Stimulated activated CD4-positive, alpha-beta T cell treated with anti-CD3 and anti-CD28 coated beads, TNF-alpha, amount 100 ng/mL, for 24 hours (primary cell): ENCODE measurements at places on chromosomes 7 and 10.

DNA sequence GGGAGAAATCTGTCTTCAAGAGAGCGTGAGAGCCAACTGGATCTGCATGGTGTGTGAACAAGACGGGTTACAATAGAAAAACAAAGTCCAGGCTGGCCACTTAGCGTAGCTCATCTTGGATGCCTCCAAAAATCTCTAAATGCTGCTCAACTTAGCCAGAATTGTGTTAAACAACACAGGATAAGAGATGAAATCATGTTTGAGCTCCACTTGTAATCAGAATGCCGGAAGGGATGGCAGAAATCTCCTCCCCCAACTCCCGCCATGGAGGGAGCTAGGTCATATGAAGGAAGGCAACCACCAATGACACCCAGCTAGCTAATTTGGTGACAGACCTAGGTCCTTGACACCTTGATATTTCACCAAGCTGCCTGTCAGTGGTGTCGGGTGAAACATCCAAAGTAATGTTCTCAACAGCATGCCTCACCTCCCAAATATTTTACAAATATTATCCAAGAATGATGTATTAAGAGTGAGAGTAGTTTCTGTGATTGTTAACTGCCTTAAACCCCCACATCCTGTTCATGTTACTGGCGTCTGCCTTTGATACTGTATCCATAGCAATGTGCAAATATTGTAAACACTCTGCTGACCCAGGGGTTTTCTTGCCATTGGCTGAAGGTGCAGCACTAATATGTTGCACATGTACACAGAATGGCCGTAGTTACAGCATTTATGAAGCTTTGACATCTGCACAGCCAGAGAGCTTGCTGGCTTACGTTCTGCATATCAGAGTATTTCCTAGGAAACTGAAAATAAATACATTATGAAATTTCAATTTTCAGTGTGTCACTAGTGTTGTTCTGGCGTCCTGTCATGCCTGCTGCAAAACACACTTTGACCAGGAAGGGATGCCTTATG lies 25.8 kb downstream of the TMEM254 start:
- no peak for DNase-seq

DNA sequence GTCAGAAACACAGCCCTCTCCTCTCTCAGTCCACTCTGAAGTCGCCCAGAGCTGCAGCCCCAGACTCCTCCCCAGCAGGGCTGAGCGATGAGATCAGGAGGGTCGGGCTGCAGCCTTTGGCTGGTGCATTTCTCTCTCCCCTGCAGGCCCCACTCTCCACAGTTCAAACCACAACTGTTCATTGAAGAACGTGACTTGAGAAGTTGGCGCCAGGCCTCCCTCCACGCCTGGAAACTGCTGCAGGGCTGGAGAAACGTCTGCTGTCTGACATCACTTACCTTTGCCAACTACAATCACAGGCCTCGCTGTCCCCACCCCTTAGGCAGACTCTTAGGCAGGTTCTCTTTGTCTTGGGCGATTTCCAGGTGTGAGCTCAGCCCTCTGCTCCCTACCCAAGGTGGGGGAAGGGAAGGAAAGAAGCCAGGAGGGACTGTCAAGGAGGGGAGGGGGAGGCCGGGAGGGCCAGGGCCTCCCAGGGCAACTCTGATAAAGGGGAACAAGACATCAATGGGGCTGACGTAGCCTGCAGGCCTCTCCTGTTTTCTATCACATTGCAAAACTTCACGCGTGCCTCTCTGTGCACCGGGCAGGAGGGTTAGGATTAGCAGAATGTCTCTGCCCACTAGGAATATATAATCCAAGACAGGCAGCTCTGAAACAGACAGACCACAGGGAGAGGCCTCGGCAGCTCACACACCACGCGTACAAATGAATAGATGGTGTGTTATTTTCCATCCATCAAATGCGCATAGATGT lies 32.7 kb downstream of the CALML5 start:
- DNase-seq = no peak

DNA sequence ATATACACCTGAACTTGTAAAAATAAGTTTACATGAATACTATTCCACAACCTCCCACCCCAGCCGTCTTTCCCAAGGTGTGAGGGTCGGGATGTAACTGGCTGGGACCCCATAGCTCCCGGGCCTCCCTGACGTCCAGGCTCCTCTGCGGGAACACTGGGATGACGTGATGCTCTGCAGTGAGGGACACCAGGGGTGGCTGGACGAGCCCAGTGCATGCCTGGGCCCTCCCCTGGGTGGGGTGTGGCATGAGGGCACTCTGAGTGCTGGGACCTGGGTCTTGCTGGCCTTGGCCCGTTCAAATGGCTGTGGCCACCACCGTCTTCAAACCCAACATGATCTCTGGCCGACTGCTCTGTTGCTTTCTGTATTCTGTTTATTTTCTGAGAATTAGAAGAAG lies 182.4 kb downstream of the DNAJB6 start:
- DNase-seq = no peak

DNA sequence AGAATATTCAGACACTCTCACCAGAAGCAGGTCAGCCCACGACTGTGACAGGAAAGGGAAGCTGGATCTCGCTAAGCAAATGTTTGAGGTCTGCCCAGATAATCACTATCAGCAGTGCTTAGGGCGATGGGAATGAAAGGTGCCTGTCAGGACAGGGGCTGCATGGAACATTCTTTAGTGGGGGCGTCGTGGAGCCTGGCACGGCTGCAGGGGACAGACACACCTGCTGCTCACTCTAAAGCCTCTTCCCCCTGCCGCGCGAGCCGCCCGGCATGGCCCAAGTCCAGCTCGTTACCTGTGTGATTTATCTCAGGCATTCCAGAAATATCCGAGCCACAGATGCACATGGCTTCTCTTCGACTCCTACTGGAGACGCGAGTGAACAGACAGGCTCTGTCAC lies 235.5 kb downstream of the GLRX3 start:
- no peak for DNase-seq

- DNase-seq = no peak
These were observed 66.9 kb downstream of the SEMA3C start for GRCh38 chr7:80851896-80852476.

GRCh38 chr10:44702531-44702930 lies 208.6 kb upstream of the TMEM72 start:
- DNase-seq = no peak

DNA sequence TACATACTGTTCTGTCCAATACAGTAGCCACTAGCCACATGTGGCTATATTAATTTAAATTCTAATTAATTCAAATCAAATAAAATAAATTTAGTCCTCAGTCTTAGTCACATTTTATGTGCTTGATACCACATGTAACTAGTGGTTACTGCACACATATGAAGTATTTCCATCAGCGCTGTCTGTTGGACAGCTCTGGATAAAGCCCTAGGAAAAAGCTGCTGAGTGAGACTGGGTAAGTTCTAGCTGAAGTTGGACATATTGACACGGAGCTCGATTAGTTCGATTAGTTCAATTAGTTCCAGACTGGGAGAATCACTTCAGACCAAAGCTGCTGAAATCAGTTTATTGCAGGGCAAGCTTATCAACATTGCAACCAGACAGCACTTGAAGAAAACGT lies 15.1 kb upstream of the LIPM start:
- DNase-seq = no peak

DNA sequence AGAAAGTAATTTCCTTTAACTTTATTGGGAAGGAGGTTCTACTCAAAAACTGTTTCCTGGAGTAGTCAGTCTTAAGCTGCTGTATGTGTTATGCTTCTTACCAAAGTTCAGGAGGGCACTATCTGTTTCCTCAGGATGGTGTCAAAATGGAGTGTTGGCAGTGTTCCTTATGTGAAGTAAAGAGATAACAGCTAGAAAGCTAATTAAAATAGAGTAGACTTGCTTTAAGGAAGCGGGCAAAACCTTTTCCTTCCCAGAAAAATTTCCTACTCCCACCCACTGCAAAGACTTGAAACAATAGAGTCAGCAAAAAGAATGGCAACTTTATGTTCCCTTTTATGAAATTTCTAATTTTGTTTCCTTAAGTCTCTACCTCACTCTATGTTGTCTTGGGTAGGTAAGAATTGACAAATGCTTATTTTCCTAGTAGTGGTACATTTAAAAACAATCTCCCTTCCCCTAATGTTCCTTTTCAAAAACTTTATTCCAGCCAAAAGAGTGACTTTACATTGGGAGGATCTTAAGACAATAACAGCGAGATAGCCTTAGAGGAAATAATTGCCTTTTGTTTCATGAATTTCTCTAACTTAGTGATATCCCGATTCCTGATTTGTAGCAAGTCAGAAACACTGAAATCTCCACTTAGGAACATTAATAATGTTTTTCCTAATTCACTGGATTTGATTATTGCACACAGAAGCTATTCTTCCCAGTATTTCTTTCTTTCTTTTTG lies 26.5 kb upstream of the ENTPD1 start:
- DNase-seq = no peak

GRCh38 chr10:44400541-44400940 lies 15.6 kb upstream of the CXCL12 start:
- no peak for DNase-seq

GRCh38 chr10:70537398-70538194 lies 59.0 kb downstream of the PALD1 start:
- peak; percentile 7 for DNase-seq

DNA sequence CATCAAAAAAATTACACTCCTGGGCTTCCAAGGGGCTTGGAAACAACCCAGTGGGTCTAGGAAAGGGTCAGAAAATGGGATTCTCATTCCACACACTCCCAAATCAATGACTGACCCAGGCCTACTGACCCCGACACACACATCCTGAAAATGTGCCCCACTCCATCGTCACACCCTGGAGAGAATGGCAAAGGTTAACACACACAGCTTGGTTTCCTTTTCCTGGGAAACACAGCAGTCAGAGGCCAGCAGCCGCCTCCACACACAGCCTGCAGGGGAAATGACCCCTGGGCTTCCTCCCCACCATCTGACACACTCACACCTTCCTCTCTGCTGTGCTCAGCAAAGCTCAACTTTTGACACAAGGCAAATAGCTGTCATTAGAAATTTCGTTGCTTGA lies 42.9 kb downstream of the SH3PXD2A start:
- DNase-seq = no peak

DNA sequence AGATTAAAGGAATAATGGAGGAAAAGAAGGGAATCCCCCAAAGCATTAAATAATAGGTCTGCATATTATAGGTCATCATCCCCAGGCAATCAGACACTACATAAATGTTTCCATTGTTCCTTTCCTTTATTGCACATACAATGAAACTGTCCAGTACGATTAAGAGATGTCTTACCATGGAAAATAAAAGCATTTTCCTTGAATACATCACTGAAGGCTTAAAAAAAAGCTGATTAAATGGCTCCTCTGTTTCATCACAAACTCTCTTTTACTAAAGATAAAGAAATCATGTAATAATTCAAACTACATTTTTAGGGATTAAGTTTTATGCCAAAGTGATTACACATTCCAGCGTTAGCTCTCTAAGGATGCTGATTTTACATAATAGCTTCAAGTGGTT lies 316.0 kb downstream of the AGMO start:
- no peak for DNase-seq

GRCh38 chr7:111855842-111856227 lies 293.5 kb upstream of the IMMP2L start:
- DNase-seq = no peak

DNA sequence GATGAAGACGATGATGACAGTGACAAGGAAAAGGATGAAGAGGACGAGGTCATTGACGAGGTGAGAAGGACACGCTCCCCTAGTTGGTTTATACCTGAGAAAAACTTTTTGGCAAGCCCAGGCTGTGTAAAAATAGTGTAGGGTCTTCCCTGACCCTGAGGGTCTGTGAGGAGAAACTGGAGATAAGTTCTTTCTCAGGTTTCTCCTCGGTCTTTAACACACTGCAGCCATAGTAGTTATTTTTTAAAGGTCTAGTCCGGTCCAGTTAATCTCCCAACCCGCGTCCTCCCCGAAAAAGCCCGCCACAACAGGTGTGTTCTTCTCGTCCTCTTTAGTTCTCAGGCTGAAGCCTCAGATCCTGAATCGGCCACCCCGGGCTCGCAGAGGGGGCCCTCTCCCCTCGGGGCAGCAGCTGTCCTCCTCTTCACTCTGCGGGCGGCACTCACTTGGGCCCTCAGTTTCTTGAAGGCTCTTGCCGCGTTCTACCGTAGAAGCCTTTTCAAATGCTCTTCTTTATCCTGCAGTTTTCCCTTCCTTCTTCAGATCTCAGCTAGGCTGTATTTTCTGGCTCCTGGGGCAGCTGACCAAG lies 411 bp downstream of the BCCIP start:
- DNase-seq = no peak

- DNase-seq = no peak
These were observed 47.9 kb upstream of the SLC35B4 start for GRCh38 chr7:134364619-134365037.

DNA sequence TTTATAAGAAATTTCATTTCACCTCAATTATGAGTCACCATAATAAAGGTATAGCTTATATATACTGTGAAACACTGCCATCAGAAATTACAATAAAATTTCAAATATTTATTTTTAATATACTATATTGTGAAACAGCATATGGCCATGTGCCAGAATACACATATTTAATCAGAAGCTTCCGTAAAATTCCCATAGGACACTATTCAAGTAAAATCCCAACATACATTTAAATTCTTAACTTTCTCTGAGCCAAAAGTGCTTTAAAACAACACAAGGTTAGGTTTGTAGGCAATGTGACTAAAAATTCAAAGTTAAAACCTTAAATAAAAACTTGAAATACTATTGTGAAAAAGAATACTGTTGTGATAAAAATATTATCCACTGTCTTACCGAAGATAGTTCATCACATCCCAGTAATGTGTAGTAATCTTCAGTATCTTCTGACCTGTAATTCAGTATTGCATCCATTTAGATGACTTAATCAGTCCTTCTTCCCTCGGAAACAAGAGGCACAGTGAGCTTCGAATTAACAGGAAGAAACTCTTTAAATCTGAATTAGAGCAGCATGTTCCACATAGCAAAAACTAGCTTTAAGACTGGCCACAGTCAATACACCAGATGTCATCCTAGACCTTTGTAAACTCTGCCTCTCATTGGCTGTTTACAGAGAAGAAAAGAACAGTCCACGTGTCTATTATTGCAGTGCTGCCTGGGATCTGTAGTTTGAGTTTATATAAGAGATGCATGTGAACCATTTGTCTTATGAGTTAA lies at the start of gene DNAJC12:
Gene DNAJC12, minus strand, starts transcription at position 648 of the 774 bp plus-strand sequence. Its CDS starts 177 bp downstream, at position 471.
- no peak for DNase-seq

DNA sequence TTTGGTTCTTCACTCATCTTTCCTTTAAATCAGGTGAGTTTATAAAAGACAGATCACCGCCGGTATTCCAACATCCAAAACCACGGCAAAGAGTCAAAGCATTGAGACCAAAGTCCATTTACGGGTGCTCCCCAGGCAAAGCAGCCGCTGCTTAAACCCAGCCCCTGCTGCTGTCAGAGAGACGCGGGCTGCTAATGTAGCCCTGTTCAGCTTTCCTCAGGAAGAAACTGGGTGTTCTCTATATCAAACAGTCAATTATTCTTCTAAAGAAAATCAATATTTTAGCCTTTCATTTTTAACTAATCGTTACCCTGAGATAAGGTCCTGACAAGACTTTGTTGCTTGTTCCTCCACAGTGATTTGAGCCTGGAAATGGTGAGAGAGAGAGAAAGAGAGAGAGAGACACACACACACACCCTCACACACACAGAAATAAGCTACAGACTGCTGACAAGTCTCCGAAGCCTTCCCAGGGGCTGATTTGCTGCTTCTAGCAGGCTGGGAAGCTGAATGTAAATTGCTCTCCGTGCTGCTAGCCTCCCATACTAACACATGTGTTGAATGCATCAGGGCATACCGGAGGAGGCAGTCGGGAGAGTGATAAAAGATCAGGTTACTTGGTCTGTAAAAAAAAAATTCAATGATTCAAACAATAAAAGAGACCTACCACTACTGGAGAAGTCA lies 183.0 kb upstream of the ANK3 start:
- DNase-seq = peak; percentile 6

- DNase-seq = peak; percentile 34
These were observed 46.2 kb downstream of the GRK5 start for GRCh38 chr10:119253433-119254174.
